NCI-H460 (cell line): ENCODE measurements at places on chromosomes 3 and 15.

DNA sequence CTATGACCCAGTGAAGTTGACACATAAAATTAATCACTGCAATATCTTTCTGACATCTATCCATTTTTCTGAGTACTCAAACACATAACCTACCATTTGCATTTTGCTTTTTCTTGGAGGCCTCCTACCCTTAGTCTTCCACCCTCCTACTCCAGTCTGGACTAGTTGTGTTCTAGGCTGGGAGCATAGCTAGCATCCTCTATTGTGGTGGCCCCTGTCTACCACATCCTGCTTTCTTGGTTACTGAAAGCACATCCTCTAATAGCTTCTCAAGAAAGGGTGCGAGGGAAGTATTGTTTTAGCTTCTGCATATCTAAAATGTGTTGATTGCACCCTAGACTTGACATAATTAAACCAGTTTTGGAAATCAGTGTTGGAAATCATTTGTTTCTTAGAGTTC is 176.5 kb downstream of the THSD4 start:
- DNase-seq: no peak

DNA sequence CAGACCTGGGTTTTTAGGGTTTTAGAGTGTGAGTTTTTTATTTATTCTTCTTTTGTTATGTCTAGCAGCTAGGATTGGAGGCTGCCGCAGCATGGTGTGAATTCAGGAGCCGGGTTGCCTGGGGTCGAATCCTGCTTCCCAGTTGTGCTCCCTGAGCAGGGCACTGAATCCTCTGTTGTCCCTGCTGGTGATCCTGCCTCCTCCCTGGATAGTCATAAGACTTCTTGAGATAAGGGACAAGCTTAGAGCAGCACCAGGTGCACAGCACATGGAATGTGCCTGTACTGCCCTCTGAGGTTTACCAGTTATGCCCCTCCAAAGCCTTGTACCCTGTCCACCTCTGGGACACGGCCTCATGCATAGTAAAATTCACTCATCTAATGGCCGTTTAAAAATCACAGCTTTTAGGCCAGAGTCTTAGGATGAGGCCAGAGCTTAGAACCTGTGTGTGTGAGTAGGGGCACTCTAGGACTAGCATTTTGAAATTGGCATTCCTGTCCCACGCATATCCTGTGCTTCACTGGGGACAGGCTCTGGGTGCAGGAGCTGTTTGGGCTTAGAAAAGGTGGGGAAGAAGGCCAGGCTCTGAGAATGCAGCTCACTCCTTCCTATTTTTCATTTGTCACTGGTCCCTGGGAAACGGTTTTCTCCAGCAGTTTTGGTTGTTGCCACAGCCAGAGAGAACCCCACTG is 47.7 kb downstream of the CHCHD6 start:
- no peak for DNase-seq

- DNase-seq: no peak
Observed at GRCh38 chr15:48584812-48585563, 60.5 kb downstream of the FBN1 start.

DNA sequence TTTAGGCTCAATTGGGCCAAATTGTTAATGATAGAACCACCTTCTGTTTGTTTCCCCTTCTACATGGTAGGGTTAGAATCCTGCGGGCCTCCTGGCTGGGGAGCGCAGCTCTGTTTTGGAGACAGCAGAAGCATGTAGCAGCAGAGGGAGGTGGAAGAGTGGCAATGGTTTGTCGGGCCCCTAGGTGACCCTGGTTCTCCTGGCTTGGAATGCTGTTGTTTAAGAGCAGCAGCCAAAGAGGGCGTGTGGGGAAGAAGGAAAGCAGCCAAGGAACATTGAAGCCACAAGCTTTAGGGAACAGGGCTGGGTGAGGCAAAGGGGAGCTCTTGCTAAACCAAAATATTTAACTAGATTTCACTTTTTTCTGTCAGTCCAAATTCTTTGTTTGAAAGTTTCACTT is 213.7 kb upstream of the NR2E3 start:
- no peak for DNase-seq

- DNase-seq: no peak
Observed at GRCh38 chr3:9266716-9267115, 17.3 kb upstream of the SRGAP3 start.

DNA sequence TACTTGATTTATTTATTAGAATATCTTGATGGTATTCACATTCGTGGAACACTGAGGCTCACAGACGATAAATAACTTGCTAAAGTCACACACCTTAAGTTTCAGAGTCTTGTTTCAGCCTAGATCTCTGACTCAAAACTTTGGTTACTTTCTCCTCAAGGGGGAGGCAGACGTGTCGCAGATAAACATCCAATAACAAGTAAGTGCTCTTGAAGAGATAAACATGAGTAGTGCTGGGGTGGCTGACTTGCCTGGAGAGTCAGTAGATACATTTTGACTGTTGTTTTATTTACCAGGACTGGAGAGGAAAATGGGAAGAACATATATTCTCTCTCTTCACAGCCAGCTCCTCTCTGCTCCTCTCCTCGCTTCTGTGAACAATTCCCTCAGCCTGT is 31.3 kb downstream of the FBXO45 start:
- no peak for DNase-seq

GRCh38 chr15:94912760-94913159 is 681.4 kb downstream of the MCTP2 start:
- DNase-seq: no peak

DNA sequence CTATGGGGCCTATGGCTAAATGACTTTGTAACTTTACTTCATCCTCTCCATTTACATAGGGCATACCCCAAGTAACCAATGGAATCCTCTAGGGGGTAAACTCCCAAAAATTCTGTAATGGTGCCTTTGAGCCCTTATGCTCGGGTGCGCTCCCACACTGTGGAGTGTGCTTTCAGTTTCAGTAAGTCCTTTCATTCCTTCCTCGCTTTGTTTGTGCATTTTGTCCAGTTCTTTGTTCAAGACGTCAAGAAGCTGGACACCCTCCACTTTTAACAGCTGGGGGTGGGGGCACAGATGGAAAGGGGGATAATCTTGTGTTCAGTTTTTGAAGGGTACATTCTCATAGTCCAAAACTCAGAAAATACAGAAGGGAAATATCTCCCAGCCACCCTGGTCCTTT is 84.4 kb upstream of the C2CD4B start:
- DNase-seq: no peak

- DNase-seq: no peak
Observed at GRCh38 chr15:96440978-96441377, 110.5 kb downstream of the NR2F2 start.

- peak; percentile 5 for DNase-seq
Observed at GRCh38 chr3:8931342-8931741, 31.9 kb downstream of the RAD18 start.

DNA sequence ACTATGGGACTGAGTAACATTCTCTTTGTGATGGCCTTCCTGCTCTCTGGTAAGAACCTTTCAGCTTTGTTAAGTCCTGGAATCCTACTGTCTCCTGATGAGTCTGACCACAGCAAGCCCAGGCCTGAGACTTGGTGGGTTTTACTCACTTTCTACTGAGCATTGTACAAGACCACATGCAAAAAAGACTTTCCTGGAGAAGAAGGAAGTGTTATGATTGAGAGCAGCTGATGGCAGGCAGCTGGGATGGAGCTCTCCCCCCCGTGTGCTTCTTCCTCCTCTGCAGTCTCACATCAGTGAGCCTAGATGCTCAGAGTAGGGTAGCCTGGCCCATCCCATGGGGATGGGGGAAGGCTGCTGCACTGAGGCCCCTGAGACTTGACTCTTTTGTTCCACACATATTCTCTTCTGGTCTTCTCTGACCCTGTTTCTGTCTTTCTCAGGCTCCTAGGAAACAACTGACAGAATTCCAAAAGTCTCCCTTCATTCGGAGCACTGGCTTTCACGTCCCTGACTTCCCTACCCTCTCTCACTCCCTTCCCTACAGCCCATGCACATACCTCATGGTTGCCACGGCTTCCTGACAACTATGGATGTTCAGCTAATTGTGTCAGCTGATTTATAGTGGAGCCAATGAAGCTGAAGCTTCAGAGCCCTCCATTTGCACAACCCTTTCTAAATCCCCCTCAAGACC is 36.6 kb downstream of the CD86 start:
- no peak for DNase-seq

DNA sequence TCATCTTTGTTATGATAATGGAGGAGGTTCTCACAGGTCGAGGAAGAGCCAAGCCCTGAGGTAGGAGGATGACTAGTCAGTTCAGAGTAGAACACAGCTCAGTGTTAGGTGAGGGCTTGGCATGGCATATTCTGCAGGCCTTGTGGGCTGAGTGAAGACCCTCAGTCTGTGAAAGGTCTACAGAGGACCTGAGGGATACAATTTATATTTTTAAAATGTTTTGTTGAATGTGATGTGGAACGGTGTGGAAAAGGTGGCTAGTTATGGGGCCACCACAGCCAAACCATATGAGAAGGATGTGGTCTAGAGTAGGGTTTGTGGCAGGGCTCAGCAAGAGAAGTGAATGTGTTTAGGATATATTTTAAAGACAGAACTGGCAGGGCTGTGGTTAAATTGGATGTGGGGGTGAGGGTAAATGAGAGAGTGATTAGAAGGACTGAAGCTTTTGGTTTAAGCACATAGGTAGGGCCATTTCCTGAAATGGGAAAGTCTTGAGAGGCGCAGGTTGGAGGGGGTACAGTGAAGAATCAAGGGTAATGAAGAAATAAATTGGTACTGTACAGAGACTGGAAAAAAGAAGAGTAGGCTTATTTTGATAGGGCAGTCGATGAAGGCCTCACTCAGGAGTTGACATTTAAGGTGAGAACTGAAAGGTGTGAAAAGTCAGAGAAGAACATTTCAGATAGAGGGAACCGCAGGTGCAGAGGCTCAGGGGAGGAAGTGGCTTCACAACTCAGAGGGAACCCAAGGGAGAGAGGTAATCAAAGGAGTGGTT is 60.5 kb downstream of the SPTSSB start:
- DNase-seq: no peak

DNA sequence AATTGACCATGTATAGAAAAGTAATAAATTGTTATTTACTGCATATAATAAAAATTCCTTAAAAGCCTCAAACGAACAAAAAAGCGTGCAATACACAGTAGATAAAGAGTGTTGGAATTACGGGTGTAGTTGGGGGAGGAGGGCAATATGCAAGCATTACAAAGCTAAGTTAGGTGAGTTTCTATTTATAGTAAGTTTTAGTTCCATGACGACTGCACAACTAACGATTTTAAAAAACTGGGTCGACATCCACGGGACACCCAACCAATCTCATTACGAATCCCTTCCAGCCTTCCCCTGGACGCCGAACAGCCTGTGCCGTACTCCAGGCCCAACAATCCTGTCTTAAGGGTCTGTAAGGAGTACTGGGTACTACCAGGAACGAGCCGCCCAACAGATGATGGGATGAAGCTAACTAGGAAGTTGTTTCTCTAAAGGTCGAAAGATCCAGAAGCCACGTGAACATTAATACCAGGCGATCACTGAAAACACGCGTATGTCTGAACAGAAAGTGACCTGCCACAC is 677 bp downstream of the POLQ start:
- no peak for DNase-seq

- DNase-seq: no peak
Observed at GRCh38 chr3:114451561-114452018, 157.8 kb downstream of the TIGIT start.
